H1 (cell line): ENCODE measurements at places on chromosomes 11 and 22.

DNA sequence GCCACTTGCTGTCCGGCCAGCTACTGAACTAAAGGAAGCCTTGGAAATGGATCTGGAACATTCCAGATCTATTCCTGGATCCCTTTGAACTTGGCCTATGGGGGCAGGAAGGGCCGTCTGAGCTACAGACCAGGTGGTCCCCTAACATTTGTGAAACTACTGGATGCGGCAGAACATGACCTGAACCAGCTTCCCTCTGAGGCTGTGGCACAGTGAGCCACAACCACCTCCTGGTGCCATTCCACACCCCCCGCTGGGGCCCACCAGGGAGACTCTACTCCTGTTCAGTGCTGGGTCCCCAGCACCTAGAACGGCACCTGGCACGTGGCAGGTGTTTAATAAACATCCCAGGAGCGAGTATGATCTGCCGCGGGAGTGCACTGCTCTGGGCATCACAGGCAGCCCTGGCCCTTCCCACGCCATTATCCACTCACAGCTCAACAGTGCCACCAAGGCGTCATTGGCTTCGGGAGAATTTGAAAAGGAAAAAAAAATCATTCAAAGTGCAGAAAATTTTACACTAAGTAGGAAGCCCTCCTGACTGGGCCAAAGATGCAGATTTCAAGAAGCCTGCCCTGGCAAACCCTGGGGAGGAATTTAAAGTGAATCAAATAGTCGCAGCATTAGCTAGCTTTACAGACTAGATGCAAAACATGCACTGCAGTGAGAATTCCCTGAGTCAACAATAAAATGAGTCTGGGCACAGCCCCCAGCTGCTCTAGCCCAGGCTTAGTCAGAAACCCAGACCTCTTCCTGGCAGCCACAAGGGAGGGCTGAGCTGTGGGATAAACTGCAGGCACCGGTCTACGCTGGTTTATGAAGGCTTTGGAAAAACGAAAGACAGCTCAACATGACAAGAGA, 14.3 kb upstream of the EFCAB6 start:
- H3K27me3 ChIP-seq, result no peaks in the 10 kb centered on the region
- no peak overlapping the region for H3K4me3 ChIP-seq
- peaks cover 7% of the 10 kb centered on the region; the same call in 1 of the 2 replicates for H3K36me3 ChIP-seq
- no peak for DNase-seq

GRCh38 chr11:43907028-43907975, 26.7 kb downstream of the ALKBH3 start:
- no peaks in the 10 kb centered on the region for H3K4me1 ChIP-seq
- H3K4me3 ChIP-seq, result no peak overlapping the region
- DNase-seq, result no peak
- no peak overlapping the region for H3K27ac ChIP-seq
- H3K27me3 ChIP-seq, result no peaks in the 10 kb centered on the region

- H3K36me3 ChIP-seq, result no peaks in the 10 kb centered on the region
- no peak overlapping the region for H3K4me3 ChIP-seq
- no peak overlapping the region for H3K27ac ChIP-seq
- no peak for DNase-seq
- no peaks in the 10 kb centered on the region for H3K4me1 ChIP-seq
- H3K27me3 ChIP-seq, result no peaks in the 10 kb centered on the region
These were observed 103.9 kb downstream of the GUCY1A2 start for GRCh38 chr11:106914409-106914808.

DNA sequence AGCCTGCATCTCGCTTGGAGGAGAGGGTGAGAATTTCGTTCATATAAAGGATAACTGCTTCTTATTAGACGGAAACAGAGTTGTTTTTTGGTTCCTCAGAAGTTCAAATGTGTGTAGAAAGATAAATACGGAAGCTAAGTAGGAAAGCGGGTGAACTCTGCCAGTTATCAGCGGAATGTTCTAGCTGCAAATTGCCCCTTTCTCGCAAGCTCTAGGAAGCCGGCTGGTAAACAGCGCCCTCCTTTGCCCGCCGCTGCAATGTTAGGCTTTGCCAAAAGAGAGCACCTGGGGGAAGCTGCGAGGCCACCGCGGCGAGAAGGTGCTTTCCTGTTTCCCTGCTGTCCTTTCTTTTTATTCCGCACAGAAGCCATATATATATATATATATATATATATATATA, 67.0 kb downstream of the IGLL5 start:
- DNase-seq, result peak; percentile 83
- H3K27ac ChIP-seq, result no peak overlapping the region
- no peaks in the 10 kb centered on the region for H3K4me1 ChIP-seq
- no peak overlapping the region for H3K4me3 ChIP-seq

DNA sequence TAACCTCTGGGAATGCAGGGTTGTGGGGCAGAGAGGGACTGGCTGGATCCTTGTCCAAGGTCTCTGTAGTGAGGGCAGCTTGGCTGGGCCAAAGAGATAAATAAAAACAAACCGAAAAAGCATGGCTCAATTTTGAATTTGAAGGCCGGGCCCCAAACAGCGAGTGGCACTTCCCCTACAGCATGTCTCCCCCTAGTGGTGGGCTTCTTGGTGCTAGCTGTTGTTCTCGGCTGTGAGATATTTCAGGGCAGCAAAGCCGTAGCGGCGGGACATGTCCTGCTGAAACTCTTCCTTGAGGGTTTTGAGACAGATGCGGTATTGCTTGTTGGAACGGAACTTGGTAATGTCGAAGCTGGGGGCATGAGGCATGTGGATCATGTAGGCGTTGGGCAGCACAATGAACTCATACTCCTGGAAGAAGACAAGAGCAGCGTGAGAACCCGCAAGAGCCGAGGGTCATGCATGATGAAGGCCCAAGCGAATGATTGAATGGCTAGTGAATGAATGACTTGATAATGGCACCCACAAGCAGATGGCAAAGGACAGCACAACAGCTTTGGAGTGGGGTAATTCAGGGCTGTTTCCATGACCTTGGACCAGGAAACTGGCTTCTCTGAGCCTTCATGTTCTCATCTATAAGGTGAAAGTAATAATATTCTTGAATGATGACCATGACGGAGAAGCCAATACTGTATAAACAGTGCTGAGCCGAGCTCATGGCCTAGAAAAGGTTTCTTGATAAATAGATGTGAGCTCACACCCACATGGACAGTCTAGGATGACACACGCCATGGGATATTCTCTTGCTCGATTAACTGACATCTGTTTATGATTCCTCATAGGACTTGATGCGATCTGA, 216.3 kb upstream of the SYN3 start:
- H3K4me3 ChIP-seq, result no peak overlapping the region
- no peak overlapping the region for H3K27ac ChIP-seq
- H3K27me3 ChIP-seq, result no peaks in the 10 kb centered on the region
- H3K4me1 ChIP-seq, result no peaks in the 10 kb centered on the region
- peak; percentile 7 for DNase-seq
- peaks cover 19% of the 10 kb centered on the region for H3K36me3 ChIP-seq

DNA sequence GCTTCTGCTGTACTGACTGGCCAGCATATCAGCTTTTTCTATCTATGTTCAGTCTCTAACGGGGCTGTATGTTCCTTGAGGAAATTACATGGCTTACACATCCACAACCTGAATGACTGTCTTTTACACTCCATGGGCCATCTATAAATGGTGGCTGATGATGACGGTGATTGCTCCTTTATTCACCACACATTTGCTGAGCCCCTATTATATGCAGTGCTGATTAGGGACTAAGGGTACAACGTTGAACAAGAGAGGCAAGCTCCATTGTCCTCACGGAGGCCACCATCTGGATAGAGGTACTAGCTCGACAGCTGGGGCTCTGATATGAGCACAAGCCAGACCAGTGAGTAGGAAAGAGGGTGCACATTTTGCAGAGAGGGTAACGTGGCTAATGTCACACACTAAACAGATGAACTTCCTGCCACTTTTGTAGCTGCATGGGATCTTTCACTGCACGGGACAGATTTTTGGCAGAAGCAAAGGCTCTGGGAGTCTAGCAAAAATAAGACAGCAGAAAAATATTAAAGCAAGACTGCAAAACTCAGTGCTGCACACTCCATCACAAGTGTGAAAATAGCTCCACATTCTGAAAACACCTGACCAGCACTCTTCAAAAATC, 30.6 kb downstream of the DRD2 start:
- H3K36me3 ChIP-seq, result no peaks in the 10 kb centered on the region
- no peak overlapping the region for H3K4me3 ChIP-seq
- H3K4me1 ChIP-seq, result no peaks in the 10 kb centered on the region
- no peak overlapping the region for H3K27ac ChIP-seq
- DNase-seq, result no peak

- H3K4me1 ChIP-seq, result no peaks in the 10 kb centered on the region; the same call in 1 of the 2 replicates
- DNase-seq, result no peak
- no peak overlapping the region for H3K4me3 ChIP-seq
These were observed 9.0 kb downstream of the FAM118A start for GRCh38 chr22:45318558-45319323.

- H3K27me3 ChIP-seq, result no peaks in the 10 kb centered on the region
- H3K4me3 ChIP-seq, result no peak overlapping the region
- no peaks in the 10 kb centered on the region for H3K4me1 ChIP-seq
These were observed 113.2 kb downstream of the STK33 start for GRCh38 chr11:8480858-8481257.
